ENCODE measurements at places on chromosomes 5 and 9.

GRCh38 chr5:14258840-14259239 is 115.7 kb downstream of the TRIO start:
- DNase-seq, result no peak

DNA sequence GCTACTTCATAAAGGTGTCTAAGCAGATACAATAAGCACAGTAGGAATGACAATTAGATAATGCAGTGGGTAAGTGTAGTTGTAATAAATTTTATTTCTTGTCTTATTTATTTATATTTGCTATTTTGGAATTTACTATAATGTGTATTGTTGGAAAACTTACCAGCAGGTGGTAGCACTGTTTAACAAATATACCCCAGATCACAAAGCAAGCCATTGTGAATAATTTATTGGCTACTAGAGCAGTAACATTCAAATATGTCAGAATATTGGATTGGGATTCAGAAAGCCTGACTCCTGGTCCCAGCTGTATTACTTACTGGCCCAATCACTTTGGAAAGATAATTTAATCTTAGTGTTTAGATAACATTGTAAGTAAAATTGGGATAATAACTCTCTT is 78.0 kb downstream of the ISOC1 start:
- no peak for DNase-seq

GRCh38 chr5:171477101-171477500 is 57.7 kb downstream of the FGF18 start:
- DNase-seq, result no peak

DNA sequence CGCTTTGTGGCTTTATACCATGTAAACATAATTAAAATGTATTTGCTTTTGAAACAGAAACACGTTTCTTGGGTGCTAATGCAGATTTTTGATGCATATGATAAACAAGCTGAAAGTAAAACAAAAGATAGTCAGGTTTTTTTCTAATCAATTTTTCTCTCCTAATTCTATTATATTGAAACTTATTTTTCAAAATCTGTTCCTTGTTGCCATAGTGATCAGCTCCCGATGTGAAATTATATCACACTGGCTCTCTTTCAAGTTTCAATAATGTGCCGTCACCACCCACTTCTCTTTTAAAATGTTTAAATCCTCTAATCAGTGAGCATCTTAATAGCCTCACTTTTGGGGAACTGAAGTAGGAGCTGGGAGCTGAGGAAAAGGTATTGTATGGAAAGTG is 36.4 kb upstream of the DAPK1 start:
- peak; percentile 3 for DNase-seq

- no peak for DNase-seq
Observed at GRCh38 chr5:97618721-97619120, 435.7 kb upstream of the RIOK2 start.

GRCh38 chr5:52013523-52013922 is 630.3 kb downstream of the ISL1 start:
- DNase-seq, result peak; percentile 100

DNA sequence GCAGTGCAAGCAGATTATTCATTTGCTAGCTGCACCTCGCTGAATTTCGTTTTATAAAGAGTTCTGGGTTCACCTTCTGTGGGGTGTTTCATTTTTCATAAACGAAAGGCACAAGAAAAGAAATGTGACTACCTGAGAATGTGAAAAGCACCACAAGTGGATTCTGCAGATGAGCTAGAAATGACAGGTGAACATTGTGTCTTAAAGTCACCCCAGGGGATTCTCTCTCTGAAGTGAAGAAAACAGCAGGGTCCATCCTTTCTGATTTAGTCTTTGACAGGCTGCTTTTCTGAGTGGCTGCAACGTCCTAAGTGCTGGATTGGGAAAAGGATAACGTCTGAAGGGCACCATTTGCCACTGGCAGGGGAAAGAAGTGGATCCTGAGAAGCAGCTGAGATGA is 469.3 kb downstream of the SPATA31D1 start:
- no peak for DNase-seq

- no peak for DNase-seq
Observed at GRCh38 chr9:69442486-69442885, 117.5 kb downstream of the ENTREP1 start.

DNA sequence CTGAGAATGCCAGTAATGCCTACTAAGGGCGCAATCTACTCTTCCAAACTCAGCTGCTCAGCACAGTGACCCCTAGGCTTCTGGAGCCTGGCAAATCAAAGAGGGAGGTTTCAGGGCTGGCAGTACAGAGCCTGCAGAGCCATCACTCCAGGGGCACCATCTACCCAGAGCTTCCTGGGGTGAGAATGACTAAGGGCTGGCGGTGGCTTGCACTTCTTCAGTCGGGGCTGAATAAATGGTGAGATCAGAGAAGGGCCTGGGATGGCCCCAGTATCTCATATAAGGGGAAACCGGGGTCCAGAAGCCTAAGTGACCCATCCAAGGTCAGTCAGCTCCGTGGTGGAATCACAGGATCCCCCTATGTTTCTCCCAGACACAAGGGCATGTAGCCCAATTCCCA is 5.3 kb downstream of the SH3PXD2B start:
- DNase-seq, result no peak

- DNase-seq, result no peak
Observed at GRCh38 chr9:37471942-37472684, 6.9 kb upstream of the ZBTB5 start.

DNA sequence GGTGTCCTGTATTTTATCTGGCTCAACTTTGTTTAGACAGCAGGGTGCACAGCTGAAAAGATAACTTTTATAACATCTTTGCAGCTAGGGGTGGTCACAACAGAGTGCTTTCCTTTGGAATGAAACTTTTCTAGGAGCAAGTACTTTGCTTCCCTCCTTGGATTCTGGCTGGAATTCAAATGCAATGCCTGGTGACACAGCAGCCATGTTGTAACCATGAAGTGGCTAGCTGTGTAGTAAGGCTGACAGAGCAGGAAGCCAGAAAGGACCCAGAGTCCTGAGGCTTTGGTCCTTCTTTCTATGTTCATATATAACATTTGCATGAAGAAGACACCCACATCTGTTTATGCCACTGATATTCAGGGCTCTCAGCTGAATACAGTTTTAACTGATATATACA is 48.1 kb downstream of the TENT4A start:
- no peak for DNase-seq

DNA sequence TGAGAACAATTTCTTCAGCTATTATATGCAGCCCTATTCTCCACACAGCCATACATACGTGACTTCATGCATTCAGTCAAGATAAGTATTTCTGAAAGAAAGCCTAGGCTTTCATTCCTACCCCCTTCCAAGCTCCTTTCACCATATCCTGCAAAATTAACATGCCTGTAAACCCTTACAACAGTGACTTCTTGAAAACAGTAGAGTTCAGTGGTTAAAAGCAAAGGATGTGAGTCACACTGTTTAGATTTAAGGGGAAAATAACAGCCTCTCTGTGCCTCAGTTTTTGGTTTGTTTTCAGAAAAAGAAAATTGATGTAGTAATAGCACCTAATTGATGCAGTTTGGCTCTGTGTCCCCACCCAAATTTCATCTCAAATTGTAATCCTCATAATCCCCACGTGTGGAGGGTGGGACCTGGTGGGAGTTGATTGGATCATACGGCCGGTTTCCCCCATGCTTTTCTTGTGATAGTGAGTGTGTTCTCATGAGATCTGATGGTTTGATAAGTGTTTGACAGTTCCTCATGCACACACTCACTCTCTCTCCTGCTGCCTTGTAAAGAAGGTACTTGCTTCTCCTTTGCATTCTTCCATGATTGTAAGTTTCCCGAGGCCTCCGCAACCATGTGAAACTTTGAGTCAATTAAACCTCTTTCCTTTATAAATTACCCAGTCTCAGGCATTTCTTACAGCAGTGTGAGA is 264.8 kb downstream of the CETN3 start:
- no peak for DNase-seq

DNA sequence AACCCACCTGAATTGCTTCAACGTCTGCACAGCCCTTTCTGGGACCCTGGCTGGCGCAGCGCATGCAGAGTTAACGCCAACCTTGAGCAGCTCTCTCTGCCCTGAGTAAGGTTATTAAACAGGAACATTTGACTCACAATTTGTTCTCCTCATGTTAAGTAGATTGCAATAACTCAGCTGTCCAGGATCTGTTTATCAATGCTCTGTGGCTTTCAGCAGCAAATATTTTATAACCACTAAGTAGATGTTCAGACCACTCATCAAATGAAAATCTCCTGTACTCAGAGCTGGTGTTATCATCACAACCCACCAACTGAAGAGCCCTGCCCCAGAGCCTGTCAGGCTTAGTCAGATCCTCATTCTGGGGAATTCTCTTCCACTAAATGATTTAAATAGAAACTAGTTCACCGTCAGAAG is 403.0 kb downstream of the ZNF608 start:
- DNase-seq, result no peak

GRCh38 chr9:114046875-114047274 is 31.2 kb downstream of the AMBP start:
- no peak for DNase-seq

GRCh38 chr5:83538786-83539462 is 67.4 kb downstream of the VCAN start:
- DNase-seq, result no peak

- peak; percentile 27 for DNase-seq
Observed at GRCh38 chr9:78397454-78397853, 100.5 kb downstream of the PSAT1 start.

DNA sequence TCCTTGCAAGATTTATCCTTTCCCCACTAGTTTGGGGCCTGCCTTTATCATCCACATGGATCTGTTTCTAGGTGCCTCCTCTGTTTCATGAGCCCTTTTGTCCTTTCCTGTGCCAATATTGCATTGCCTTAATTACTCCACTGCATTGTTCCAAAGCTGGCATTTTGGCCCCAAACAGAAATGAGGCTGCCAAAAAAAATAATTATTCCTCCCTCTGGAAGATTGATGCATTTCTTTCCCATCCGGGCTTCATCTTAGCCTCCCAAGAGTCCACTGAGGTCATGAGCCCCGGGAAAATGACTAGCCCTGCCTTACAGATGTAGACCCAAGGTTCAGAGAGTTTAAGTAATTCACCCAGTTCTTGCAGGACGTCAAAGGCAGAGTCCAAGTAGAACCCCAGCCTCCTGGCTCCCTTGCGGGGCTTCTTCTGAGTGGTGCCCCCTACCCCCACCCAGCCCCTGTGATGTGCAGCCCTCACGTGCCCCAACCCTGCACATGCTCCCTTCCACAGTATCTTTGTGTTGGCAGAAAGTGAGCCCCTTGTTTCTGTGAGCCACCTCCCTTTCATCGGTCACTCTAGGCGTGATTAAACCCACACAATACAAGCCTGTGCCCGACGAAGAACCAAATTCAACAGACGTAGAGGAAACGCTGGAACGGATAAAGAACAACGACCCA is 62.1 kb downstream of the TMOD1 start:
- no peak for DNase-seq

DNA sequence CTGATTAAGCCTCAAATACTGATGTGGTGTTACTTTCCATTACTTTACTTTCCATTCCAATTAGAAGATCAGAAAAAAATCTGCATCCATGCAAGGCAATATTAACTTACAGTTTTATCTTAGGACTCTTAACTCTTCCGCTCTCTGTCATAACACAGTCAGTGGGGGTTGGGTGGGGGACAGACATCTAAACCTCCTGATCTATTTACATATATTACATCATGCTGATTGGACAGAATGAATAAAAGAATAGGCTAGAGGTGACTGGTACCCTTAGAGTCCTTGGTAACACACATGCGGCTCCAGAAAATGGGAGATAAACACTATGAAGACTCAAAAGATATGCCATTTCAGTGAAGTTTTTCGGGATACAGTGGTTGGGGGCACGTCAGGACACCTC is 27.6 kb downstream of the RAPGEF6 start:
- no peak for DNase-seq

DNA sequence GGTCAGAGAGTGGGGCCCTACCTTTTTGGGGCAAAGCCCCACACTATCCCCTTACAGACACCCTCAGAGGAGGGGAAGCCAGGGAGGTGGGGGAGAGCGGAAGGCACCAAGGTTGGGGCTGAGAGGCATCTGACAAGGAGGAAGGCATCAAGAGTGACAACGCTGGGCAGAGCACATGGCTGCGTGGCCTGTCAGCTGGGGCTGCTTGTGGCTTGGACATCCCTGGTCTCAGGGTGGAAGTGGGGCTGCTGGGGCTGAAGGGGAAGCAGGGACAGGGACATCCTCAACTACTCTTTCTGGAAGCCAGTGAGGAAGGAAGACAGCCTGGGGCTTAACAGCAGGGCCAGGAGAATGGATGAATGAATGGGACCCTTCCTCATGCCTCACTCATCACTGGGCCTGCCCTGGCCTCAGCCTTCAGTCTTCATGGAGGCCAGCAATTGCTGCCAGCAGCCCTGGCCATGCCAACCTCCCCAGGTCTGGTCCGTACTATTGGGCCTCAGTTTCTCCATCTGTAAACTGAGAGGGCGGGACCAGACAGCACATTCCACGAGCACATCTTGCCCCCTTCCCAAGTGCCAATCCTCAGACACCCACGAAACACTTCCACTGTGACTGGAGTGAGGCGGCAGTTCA is 993 bp upstream of the RALGDS start:
- DNase-seq, result no peak

DNA sequence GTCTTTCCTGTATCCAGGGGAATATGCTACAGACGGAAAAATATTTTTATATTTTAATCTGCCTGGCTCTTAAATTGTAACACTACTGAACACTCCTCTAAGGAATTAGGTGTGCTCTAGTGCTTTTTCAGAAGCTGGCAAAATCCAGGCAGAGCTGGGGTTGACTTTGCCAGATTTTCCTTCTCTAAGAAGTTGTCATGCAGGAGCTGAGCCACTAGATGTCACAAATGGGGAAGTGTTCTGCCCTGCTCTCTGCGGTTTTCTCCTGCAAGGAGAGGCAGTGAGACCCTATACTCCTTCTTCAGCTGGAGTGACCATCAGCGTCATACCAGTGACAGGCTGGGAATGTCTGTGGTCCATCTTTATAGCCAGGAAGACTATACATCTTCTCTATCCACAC is 112.5 kb downstream of the HAPLN1 start:
- peak; percentile 56 for DNase-seq

DNA sequence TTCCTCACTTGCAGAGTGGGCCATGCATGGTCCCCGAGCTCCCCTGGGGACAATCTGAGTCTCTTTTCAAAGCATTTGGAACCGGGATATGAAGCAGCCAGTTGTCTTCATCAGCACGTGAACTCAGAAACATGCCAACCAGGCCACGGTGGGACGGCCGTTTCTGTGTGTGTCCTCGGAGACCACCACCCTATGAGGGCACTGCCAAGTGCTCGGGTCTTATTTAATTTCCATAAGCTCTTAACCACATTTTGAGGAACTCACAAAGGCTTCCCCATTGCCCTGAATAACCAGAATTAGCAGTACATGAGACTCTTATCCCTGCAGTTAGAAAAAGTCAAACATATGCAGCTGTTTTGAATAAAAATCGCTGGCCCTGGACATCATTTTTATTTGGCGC is 60.1 kb downstream of the OTULIN start:
- DNase-seq, result no peak

Data from NCI-H748 treated with DMSO at 0.1 percent for 48 hours (cell line).